Mesendoderm (in vitro differentiated cells): ENCODE measurements at places on chromosomes 13 and 19.
A peak's percentile ranks its signal among the peaks of the same experiment; 100 is the strongest.

DNA sequence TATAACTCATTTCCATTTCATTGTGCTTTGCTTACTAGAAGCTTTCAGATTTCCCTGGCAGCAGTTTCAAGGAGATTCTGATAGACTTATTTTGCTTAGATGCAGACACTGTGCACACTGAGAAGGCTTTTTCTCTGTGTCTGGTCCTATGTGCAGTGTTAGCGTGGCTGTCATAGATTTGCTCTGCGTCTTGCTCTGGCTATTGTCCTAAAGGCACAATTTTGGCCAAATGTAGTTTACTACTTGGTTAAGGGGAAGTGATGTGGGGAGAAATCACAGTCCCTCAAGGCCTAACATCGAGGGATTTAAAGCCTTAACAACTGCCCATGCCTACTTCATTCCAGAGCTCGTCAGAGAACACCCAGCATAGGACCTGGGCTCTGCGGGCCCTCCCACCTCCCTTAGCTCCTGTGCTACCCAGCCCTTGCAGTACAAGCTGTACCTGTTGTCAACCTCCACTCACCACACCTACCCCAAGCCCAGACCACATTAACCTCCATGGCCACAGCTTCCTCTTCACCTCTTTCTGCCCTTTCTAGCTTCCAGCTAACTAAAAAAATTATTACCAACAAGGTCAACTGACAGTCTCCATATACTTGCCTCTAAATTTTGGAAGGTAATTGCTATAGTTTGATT, 38.9 kb upstream of the KATNAL1 start:
- no peak overlapping the region for H3K4me3 ChIP-seq
- DNase-seq, result no peak
- H3K36me3 ChIP-seq, result no peaks in the 10 kb centered on the region
- H3K4me1 ChIP-seq, result no peaks in the 10 kb centered on the region
- no peaks in the 10 kb centered on the region for H3K27me3 ChIP-seq

DNA sequence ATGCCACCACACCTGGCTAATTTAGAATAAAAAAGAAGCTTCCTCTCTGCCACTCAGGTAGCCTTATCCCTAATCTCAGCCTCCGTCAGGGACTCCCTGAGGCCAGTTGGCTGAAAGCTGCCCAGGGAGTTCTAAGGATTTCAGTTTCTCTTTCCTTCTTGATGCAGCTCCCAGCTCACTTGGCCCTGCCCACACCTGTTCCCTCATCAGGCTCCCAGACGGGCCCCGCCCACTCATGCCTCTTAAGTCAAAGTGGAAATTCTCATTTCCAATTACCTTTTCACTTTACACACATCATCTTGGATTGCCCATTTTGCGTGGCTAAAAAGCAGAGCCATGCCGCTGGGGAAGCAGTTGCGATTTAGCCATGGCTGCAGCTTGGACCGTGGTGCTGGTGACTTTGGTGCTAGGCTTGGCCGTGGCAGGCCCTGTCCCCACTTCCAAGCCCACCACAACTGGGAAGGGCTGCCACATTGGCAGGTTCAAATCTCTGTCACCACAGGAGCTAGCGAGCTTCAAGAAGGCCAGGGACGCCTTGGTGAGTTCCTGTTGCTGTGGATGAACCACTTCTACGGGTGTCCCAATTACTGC, at the start of gene IFNL1:
Gene IFNL1, plus strand, starts transcription at position 353 of the 591 bp plus-strand sequence. Its CDS starts 15 bp downstream, at position 368.
- no peak within 1 kb of the TSS for H3K27ac ChIP-seq
- no peaks in the 10 kb centered on the region for H3K4me1 ChIP-seq
- H3K4me3 ChIP-seq, result no peak within 1 kb of the TSS
- no peaks in the 10 kb centered on the region for H3K36me3 ChIP-seq

GRCh38 chr13:42129033-42129432, 80.6 kb downstream of the DGKH start:
- no peaks in the 10 kb centered on the region for H3K27me3 ChIP-seq
- H3K4me1 ChIP-seq, result no peaks in the 10 kb centered on the region
- no peak overlapping the region for H3K4me3 ChIP-seq
- H3K36me3 ChIP-seq, result no peaks in the 10 kb centered on the region
- H3K27ac ChIP-seq, result no peak overlapping the region

DNA sequence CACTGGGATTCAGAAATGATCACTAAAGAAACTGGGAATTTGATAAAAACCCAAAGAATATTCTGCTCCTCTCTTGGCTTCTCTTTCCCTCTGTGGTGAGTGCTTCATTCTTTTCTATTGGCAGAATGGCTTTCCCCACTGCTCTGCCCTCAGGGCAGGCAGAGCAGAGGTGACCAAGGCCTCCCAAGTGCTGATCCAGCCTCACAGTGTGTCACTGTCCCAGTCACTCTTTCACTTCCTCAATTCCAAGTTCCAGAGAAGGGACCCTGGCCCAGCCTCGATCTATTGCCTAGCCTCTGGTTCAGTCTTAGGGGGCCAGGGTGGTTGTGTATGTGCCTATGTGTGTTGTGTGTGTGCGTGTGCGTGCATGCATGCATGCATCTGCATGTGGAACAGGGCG, 180.6 kb upstream of the TMTC4 start:
- peak; percentile 32 for DNase-seq
- H3K4me1 ChIP-seq, result peaks cover 3% of the 10 kb centered on the region
- no peaks in the 10 kb centered on the region for H3K36me3 ChIP-seq
- no peaks in the 10 kb centered on the region for H3K27me3 ChIP-seq
- no peak overlapping the region for H3K27ac ChIP-seq

DNA sequence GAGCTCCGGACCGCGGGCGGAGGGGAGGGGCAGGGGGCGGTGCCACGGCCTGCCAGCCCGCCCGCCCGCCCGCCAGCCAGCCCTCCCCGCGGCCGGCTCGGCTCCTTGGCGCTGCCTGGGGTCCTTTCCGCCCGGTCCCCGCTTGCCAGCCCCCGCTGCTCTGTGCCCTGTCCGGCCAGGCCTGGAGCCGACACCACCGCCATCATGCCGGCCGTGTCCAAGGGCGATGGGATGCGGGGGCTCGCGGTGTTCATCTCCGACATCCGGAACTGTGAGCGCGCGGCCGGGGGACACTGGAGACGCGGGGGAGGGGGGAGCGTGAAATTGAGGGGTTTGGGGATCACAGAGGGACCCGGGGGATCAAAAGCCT, at the start of gene AP2A1:
Gene AP2A1, plus strand, starts transcription at position 72 of the 370 bp plus-strand sequence. Its CDS starts 133 bp downstream, at position 205.
- no peak for DNase-seq
- H3K27ac ChIP-seq, result peak within 1 kb of the TSS; percentile 94
- peak within 1 kb of the TSS; percentile 87 for H3K4me3 ChIP-seq
- peaks cover 4% of the 10 kb centered on the region for H3K4me1 ChIP-seq
- no peaks in the 10 kb centered on the region for H3K27me3 ChIP-seq

DNA sequence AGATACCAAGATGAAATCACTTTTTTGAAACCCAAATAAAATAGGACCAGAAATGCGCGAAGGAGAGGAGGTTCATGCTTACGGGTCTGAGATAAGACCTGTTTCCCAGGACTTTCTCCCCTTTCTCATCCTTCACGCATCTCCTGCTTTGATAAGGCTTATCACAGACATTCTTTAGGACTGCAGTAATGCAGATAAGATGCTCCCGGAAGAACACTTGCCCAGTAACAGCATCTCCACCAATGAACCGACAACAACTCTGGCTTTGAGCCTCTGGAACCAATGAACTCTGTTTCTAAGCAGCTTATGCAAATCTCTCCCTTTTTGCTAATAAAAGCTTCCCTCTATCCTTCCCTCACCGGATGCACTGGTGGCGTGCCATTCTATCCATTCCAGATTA, 783.4 kb upstream of the ARGLU1 start:
- H3K27ac ChIP-seq, result no peak overlapping the region
- peaks cover 4% of the 10 kb centered on the region for H3K4me1 ChIP-seq
- H3K4me3 ChIP-seq, result no peak overlapping the region
- DNase-seq, result peak; percentile 98
- H3K36me3 ChIP-seq, result no peaks in the 10 kb centered on the region

DNA sequence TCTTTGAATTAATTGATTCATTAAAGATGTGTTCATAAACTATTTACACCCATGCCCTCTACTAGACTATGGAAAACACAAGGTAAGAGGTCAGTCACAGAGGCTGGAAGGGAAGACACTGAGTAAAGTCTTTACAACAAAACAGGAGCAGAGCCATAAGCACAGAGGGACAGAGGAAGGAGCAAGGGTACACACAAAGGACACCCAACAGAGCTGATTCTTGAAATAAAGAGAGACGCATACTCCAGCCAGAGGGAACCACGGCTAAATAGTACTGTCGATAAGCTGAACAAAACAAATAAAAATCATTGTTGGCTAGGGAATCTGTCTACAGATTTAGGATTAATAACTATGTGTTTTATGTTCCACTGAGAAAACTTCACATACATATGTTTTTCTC, 289.2 kb downstream of the EFNB2 start:
- DNase-seq, result no peak
- H3K36me3 ChIP-seq, result no peaks in the 10 kb centered on the region
- no peaks in the 10 kb centered on the region for H3K4me1 ChIP-seq
- no peak overlapping the region for H3K4me3 ChIP-seq
- H3K27me3 ChIP-seq, result no peaks in the 10 kb centered on the region
